ENCODE measurements at places on chromosomes 2 and 18.

- no peak for DNase-seq
Observed at GRCh38 chr2:13066676-13067075, 349.9 kb downstream of the TRIB2 start.

GRCh38 chr2:224659714-224660113, 56.5 kb downstream of the CCDC195 start:
- no peak for DNase-seq

DNA sequence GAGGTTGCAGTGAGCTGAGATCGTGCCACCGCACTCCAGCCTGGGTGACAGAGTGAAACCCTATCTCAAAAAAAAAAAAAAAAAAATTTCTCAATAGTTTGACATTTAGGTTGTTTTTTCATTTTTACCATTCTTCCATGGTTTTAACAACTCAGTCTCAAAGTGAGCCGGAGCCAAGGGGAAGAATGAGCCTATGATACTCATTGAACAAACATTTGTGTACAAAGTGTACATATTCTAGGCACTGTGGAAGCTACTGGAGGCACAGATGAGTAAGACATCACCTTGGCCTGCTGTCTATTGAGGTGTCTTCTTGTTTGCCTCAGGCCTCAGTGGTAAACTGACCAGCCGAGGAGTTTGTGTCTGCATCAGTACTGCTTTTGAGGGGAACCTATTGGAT, 21.9 kb downstream of the CENPO start:
- DNase-seq: no peak

DNA sequence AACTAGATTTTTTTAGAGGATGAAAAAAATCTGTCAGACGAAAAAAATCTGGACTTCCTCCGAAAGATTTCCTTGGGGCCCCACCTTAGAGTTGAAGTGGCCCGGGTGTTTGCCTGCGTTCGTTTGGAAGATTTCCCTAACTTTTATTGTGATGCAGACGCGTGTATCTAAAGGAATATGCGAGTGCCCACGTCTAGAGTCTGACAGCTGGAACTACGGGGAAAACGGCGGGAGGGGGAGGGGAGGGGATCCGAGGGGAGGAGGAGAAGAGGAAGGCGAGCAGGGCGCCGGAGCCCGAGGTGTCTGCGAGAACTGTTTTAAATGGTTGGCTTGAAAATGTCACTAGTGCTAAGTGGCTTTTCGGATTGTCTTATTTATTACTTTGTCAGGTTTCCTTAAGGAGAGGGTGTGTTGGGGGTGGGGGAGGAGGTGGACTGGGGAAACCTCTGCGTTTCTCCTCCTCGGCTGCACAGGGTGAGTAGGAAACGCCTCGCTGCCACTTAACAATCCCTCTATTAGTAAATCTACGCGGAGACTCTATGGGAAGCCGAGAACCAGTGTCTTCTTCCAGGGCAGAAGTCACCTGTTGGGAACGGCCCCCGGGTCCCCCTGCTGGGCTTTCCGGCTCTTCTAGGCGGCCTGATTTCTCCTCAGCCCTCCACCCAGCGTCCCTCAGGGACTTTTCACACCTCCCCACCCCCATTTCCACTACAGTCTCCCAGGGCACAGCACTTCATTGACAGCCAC, 2.4 kb upstream of the SP9 start:
- DNase-seq: no peak

GRCh38 chr18:33839452-33840211, 261.6 kb downstream of the ASXL3 start:
- DNase-seq: no peak

DNA sequence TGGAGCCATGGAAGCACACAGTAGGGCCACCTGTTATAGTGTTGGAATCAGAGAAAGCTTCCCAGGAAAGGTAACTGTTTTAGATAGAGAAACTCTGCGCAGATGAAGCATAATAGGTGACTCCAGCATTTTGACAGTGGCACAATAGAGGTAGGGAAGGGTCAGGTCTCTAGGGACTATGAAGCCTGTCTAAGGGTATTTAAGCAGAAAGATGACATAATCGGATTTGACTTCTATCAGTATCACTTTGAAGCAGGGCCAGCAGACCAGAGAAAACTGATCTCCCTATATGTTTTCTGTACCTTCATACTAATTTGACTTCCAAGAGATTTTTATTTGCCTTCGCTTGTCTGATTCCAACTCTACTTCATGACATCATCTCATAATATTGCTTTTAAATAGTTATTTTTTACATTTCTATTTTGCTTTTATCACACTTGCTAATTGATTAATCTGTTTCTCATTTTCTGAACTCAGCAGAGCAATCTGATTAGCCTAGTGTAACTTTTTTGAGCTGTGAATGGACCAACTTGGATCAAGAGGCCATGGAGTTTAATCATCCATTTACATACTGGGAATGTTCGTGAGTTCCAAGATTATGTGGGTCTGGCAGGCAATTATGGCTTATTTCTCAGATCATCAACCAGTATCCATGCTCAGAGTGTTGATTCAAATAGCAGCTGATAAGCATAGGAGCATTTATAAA, 8.4 kb upstream of the HIBCH start:
- DNase-seq: no peak

- DNase-seq: no peak
Observed at GRCh38 chr18:68588169-68588568, 126.7 kb downstream of the TMX3 start.

DNA sequence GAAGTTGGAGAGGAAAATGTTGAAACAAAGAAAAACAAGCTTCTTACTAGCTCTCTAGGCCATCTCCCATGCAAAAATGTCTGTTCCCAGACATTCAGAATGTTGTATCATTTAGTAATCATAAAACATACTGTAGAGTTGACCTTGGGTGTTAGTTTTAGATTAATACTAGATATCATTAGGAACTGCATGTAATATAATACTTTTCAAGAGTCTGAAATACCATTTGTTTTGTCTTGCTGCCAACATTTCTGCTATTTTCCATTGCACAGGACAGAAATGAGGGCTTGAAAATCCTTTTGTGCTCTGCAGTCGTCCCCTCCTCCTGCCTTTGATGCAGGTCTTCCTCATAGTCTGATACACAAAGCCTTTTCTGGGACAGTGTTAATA, 89.5 kb upstream of the RBMS1 start:
- no peak for DNase-seq

DNA sequence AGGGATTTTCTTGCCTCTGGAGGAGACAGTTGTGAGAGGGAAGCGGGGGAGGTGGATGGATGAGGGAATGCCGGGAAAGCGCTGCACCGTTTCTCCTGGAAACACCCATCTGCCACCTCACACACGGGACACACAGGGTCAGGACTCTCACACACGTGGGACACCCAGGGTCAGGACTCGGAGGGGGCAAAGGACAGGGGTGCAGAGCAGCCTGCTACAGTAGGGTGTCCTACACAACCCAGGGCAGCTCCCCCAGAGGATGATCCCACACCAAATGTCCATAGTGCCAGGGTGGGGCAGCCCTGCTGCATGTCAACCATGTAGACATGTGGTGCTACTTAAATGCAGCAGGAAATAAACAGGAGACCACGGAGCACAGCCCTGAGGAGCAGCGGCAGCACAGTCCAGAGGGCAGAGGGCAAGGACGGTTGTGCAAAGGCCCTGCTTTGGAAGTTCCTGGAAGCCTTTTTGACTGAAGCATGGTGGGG, 5.1 kb downstream of the RAMP1 start:
- no peak for DNase-seq

GRCh38 chr2:37143974-37144373, 12.8 kb downstream of the EIF2AK2 start:
- no peak for DNase-seq

Data from NCI-H187 treated with DMSO at 0.1 percent for 48 hours (cell line).